Skin of body (tissue), 3 donors: ENCODE measurements at places on chromosomes 1 and 21. TPM values are rescaled to one million over a fixed set of nuclear protein-coding genes. Genes with fewer than 3 reads are reported as not detected.

Gene ANKRD45
- total RNA-seq = 0.49 TPM

Gene HSD3B2
- 0.20 TPM for total RNA-seq

Gene NTMT2
- not detected for total RNA-seq

Gene FCRL1
- total RNA-seq = 0.39 TPM

Gene PADI1
- 11.7 TPM for total RNA-seq

Gene TMEM200B
- 6.5 TPM for total RNA-seq

Gene MARK1
- 7.6 TPM for total RNA-seq

Gene CCDC185
- total RNA-seq = not detected

Gene SH3BGRL3
- 16.0 TPM for total RNA-seq

Gene S100A5
- not detected for total RNA-seq

Gene ADCY10
- 0.20 TPM for total RNA-seq

Gene RGSL1
- not detected for total RNA-seq

Gene LRRIQ3
- 0.99 TPM for total RNA-seq

Gene IBA57
- 5.0 TPM for total RNA-seq

Gene IVL
- 71.5 TPM for total RNA-seq

Gene TFAP2E
- 0.59 TPM for total RNA-seq

Gene WNT3A
- total RNA-seq = 0.39 TPM

Gene ACTL8
- total RNA-seq = not detected

Gene KRTAP11-1
- 25.4 TPM for total RNA-seq

Gene GJA5
- 5.3 TPM for total RNA-seq

Gene ZNF691
- total RNA-seq = 7.7 TPM

Gene PADI4
- total RNA-seq = 10.4 TPM

Gene HMCN1
- 109 TPM for total RNA-seq

Gene SPRR1A
- total RNA-seq = 6.1 TPM

Gene C1orf94
- 0.10 TPM for total RNA-seq
